ENCODE measurements at places on chromosomes 2 and 18. TPM values are rescaled to one million over a fixed set of nuclear protein-coding genes. Genes with fewer than 3 reads are reported as not detected.

- no peak for DNase-seq
These were observed 215.0 kb downstream of the TPGS2 start for GRCh38 chr18:36613810-36614209.

DNA sequence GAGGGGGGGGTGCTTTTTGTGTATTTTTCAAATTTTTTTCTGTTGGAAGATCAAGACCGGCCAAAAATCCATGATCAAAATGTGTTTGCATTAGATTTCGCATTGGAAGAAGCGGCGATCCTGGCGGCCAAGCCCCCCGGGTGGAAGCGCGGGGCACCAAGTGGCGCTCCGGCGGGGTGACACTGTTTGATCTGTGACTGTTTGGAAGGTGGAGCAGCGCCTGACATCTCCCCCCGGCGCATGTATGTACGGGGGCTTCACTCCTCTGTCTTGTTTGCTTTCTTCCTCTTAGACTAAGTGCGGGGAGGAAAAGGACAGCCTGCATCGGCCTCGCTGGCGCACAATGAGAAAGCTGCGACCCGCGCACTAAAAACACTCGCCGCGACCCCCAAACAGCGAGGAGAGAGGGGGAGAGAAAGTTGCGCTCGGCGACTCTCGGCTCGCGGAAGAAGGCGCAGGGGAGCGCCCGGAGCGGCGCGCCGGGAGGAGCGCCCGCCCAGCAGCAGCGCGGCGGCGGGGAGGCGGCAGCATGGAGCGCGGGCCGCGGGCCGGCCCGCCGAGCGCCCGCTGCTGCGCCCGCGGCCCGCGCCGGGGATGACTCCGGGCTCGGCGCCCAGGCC lies 515 bp downstream of the TSHZ1 start:
- DNase-seq, result no peak

The GPR39 gene
- total RNA-seq, result 2.8 TPM

The SFT2D3 gene
- 14.7 TPM for total RNA-seq

The SPR gene
- 19.9 TPM for total RNA-seq

The FAP gene
- total RNA-seq, result 8.7 TPM

The GLI2 gene
- total RNA-seq, result 1.3 TPM

The CD207 gene
- 26.8 TPM for total RNA-seq

- no peak for DNase-seq
These were observed 33.4 kb downstream of the VAPA start for GRCh38 chr18:9947248-9947647.

DNA sequence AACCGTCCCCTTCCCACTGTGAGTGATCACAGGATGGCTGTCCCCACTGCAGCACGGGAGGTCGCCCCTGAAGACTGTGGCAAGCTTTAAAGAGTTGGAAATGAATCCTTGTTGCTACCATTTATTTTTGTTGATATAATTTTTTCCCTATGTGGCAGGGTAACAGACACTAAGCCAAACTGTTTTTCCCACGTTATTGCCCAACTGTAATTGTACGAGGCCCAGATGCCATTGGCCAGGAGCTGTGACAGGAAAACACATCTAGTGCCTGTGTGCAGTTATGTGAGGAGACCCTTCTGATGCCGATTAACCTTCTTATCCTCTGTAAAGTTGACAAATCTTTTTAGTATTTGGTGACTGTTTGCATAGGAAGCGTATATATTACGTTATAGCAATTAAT lies 44.2 kb downstream of the MRPS9 start:
- no peak for DNase-seq

- no peak for DNase-seq
These were observed 297.0 kb downstream of the BCL2 start for GRCh38 chr18:63022429-63023022.

The ZNF521 gene
- 6.4 TPM for total RNA-seq

DNA sequence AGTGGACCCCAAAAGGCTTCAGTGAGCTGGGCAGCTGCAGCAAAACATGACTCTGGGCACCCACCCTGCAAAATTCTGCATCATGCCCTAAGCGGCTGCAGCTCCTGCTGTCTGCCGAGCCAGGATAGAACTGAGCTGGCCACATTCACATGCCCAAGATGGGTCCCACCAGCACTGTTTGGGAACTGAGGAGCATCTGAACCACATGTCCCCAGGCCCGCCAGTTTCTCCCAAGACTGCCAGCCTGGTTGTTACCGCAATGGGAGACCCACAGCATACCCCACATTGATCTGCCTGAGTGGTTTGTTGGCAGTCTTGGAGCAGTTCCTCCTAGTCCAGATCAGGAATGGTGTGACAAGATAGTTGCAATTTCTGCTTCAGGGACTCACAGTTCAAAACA lies 946.8 kb downstream of the CPS1 start:
- no peak for DNase-seq

- DNase-seq, result no peak
These were observed 33.9 kb upstream of the FOSL2 start for GRCh38 chr2:28358668-28359201.

- no peak for DNase-seq
These were observed 19.5 kb upstream of the ERCC3 start for GRCh38 chr2:127313406-127313805.

The MALT1 gene
- 48.0 TPM for total RNA-seq

DNA sequence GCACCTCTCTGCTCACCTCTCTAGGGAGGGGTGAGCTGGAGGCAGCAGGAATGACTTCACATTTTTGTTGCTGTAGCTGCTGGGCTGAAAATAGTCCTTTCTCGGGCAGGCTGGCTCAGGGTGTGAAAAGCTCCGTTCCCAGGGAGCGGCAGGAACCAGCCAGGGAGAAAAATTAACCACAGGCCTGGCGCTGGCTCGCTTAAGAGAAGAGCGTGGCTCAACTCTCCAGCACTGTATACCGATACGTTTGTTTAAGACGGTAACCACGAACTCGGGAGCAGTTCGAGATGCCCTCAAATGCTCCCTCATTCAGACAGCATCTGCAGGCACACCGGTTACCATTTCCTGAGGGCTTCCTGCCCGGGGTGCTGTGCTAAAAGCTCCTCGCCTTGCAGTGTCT lies 129.6 kb downstream of the CELF4 start:
- DNase-seq, result no peak

DNA sequence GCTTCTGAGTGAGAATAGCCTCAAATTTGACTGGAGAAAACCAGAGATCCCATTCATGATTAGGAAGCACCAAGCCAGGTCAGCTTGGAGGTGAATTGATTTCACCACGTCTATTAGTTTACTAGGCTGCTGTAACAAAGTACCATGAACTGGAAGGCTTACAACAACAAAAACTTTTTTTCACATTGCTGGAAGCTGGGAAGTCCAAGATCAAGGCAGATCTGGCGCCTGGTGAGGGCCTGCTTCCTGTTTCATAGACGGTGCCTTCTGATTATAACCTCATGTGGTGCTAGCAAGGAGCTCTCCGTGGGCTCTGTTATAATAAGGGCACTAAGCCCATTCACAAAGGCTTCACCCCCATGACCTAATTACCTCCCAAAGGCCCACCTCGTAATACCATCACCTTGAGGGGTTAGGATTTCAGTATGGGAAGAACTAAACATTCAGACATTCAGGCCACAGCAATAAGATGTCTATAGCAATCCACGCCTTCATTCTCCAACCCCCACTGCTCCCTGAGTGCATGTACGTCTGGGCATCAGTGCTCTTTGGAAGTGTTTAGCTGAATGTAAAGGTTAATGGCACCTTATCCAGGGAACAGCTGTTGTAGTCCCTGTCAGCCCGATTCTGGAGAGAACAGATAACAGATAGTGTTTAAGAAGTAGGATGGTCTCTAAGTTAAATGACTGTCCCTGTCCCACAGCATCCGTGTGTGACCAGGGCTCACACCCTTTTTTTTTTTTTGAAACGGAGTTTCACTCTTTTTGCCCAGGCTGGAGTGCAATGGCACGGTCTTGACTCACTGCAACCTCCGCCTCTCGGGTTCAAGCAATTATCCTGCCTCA lies 89.2 kb downstream of the SOCS6 start:
- no peak for DNase-seq

DNA sequence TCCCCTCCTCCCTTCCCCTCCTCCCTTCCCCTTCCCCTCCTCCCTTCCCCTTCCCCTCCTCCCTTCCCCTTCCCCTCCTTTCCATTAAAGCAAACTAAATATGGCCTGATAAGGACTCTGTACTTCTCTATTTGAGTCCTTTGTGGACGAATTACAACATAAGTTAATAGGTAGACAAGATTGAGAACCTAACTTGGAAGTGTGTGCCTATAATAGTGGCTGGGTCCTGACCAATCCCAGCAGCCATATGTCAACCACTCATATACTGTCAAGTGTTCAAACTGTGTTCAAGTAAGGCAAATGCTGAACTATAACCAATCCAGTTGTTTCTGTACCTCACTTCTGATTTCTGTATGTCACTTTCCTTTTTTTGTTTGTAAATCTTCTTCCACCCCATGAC lies 97.1 kb upstream of the RBMS1 start:
- DNase-seq, result no peak

GRCh38 chr18:61618816-61619215 lies 274.0 kb downstream of the RNF152 start:
- DNase-seq, result no peak

- no peak for DNase-seq
These were observed 25.7 kb upstream of the IL1R1 start for GRCh38 chr2:102116630-102117471.

- DNase-seq, result no peak
These were observed 6.4 kb upstream of the PPP1CB start for GRCh38 chr2:28745225-28745624.

DNA sequence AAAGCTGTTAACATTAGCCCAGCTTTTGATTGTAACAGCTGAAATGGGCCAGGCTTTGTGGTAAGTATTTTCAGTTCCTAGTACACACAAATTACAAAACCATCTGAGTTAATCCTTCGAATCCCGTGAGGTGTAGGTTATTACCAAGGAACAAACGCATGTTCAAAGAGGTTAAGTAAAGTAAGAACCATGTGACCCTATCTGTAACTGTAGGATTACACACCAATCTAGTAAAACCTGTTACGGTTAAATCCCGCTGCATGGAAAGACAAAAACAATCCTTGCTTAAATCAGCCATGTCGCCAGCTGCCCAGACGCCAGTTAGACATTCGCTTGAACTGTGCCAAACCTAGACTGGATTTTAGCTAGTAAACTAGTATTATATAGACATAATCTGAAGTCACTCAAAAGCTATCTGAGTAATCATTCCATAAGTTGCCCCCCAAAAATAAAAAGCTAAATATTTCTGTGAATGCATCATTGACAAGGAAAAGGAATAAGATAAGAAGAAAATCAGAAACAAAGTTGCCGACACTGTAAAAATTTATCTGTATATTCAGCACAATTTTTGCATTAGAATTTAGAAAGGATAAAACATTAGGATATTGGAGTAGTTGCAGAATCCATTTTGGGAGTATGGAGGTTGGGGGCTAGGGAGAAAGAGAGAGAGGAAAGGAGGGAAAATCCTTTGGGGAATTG lies 638.0 kb downstream of the CNTNAP5 start:
- no peak for DNase-seq

DNA sequence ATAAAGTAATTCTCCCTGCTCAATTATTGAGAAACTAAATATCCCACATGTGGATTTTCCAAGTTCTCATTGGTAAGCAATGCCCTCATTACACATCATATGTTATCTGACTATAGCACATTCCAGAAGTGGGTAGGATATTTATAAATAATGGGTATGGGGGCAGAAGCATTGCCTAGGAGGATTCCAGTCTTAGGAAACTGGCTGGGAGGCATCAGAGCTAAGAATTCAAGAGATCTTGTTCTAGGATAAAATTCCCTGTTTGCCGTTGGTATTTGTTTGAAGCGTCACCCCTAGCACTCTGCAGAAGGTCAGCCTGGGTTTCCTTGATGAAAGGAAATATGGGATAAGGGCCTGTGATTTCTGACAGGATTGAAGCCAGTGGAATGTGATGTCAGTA lies 20.1 kb downstream of the SIX2 start:
- no peak for DNase-seq

DNA sequence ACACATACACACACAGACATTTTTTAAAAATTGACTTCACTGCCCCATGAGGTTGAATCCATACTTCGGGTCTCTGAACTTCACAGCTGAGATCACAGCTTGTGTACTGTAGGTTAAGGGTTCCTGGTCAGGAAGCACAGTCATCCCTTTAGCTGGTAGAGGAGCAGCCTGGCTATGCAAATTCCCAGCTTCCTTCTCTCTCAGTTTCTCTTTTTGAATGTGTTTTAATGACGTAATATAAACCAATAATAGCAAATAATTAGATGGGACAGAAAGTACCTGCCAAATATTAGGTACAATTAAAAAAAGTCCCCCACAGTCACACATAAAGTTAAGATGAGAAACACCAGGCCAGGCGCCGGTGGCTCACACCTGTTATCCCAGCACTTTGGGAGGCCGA lies 178.7 kb downstream of the ZNF385B start:
- no peak for DNase-seq

The TEX44 gene
- total RNA-seq, result not detected

The FSIP2 gene
- 6.9 TPM for total RNA-seq

The GCA gene
- total RNA-seq, result 7.5 TPM

DNA sequence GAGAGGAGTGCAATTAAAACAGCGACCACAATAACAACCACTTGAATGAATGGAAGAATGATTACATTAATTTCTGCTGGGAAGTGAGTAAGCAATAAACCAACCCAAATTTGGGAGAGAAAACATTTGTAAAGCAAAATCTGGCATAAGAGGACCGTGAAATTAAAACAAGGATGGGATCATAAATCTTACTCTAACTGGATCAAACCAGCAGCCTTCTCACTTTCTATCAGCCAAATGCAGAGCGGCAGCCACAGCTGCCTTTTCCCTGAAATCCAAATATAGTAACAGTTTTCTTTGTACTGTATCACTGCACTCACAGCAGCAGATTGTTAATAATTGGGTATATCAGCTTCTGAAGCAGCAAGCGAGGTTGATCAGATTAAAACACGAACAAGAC lies 245.2 kb upstream of the REG3G start:
- DNase-seq, result no peak

The TMEM17 gene
- total RNA-seq, result 0.80 TPM

- no peak for DNase-seq
These were observed 176.1 kb downstream of the CAPN13 start for GRCh38 chr2:30631051-30631671.

DNA sequence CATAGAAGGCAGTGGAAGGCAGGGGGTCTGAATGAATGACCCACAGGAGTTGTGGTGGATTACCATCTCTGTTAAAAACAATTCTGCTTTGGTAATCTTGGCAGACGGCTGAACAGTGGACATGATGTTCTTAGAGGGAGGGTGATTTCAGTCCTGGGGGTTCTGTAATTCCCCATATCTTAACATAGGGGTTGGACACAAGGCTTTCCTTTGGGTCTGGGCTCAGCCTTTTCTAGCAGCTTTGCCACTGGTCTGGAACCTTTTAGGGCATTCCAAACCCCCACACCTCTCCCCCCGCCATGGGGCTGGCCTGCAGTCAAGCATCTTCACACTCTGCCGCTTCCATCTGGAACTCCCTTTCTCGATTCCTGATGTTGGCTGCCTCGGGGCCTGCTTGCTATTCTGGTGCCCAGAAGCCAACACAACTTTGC lies 50.3 kb downstream of the RPL37A start:
- peak; percentile 19 for DNase-seq

The ICOS gene
- total RNA-seq, result not detected

- DNase-seq, result no peak
These were observed 23.0 kb upstream of the ACKR3 start for GRCh38 chr2:236546561-236547002.

The ITSN2 gene
- total RNA-seq, result 68.4 TPM
